ENCODE measurements at places on chromosomes 6 and 20. TPM values are rescaled to one million over a fixed set of nuclear protein-coding genes. Genes with fewer than 3 reads are reported as not detected.
A peak's percentile ranks its signal among the peaks of the same experiment; 100 is the strongest.

DNA sequence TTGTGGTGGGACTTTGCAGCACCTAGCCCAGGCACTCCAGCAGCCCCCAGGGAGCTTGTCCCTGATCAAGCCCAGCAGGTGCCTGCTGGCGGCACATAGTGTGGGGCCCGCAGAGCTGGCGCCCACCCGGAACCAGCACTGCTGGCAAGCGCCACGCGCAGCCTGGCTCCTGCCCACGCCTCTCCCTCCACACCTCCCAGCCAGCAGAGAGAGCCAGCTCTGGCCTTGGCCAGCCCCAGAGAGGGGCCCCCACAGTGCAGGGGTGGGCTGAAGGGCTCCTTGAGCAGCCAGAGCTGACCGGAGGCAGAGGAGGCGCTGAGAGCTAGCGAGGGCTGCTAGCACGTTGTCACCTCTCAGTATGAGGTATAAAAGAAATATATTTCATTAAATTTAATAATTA, 716.5 kb upstream of the MAP3K7 start:
- no peak overlapping the region for H3K4me3 ChIP-seq
- no peak overlapping the region for H3K27ac ChIP-seq
- H3K36me3 ChIP-seq = no peaks in the 10 kb centered on the region
- DNase-seq = peak; percentile 40
- H3K27me3 ChIP-seq = no peaks in the 10 kb centered on the region

ENPP1 gene
- total RNA-seq = 16.5 TPM

GRCh38 chr20:35558451-35558850, 16.6 kb downstream of the ERGIC3 start:
- H3K4me3 ChIP-seq = no peak overlapping the region
- no peaks in the 10 kb centered on the region for H3K27me3 ChIP-seq
- no peaks in the 10 kb centered on the region for H3K4me1 ChIP-seq
- H3K36me3 ChIP-seq = no peaks in the 10 kb centered on the region

DNA sequence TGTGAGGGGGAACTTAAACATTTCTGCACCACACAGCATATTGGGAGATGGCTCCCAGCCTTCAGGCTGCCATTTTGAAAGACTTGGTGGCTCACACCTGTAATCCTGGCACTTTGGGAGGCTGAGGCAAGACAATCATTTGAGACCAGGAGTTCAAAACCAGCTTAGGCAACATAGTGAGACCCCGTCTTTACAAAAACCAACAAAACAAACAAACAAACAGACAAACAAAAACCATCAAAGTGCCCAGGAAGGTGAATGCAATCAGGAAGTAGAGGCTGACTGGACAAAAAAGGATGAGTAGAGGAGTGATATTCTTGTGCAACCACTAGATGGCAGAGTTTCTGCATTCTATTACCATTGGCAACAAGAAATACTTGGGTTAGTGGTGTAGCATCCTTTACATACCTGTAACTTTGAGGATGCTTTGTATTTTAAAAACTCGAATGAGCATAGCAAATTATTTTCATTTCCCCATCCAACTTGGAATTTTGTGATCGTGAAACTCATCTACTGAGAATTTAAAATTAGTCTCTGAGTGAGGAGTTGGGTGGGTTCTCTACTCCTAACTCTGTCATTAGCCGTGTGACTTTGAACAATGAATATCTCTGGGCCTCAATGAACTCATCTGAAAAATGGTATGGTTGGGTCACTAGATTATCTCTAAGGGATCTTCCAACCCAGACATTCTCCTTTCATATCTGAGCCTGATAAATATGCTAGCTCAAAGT, 84.4 kb downstream of the CRYBG1 start:
- no peaks in the 10 kb centered on the region for H3K36me3 ChIP-seq
- peak; percentile 22 for DNase-seq
- H3K4me1 ChIP-seq = no peaks in the 10 kb centered on the region
- H3K4me3 ChIP-seq = no peak overlapping the region

DNA sequence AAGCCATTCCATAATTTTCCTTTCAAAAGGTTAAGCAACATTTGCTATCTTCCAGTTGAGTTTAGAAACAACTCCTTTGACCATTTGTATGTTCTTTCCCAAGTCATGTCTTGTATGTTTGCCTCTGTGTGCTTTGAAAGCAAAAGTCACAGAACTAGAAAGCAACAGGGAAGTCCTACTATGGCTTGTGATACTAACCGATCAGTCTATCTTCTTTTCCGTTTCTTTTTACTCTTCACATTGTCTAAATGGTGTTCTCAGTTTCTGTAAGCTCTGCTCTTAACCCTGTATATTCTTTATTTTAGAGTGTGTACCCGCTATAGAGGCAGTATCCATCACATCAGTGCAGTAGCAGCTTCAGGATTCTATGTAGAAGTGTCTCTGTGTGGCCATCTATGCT, 32.9 kb downstream of the TMEM244 start:
- no peak for DNase-seq
- H3K4me3 ChIP-seq = no peak overlapping the region
- no peaks in the 10 kb centered on the region for H3K36me3 ChIP-seq
- no peak overlapping the region for H3K27ac ChIP-seq
- H3K4me1 ChIP-seq = no peaks in the 10 kb centered on the region

L3MBTL1 gene
- total RNA-seq = 4.5 TPM

DNA sequence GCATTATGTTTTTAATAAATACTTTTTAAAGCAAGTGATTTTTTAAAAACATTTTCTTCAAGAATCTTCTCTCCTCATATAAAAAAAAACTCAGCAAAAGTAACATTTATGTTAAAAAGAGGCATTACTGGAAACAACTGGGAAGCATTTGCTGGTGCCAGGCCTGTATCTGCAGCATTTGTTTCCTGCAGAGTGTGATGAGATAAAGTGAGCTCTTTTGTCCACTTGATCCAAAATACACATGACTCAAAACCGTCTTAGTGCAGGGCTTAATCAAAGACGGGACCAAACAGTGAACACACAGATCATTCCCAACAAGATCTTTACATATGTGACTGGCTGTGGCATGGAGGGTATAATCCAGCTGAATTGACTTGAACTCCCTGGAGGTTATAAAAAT, 28.3 kb upstream of the RIPPLY2 start:
- no peaks in the 10 kb centered on the region for H3K4me1 ChIP-seq
- H3K36me3 ChIP-seq = no peaks in the 10 kb centered on the region
- H3K27ac ChIP-seq = no peak overlapping the region
- no peak overlapping the region for H3K4me3 ChIP-seq

Measured in pancreas (tissue), 10 donors.